ENCODE measurements at places on chromosomes 2 and 18.

DNA sequence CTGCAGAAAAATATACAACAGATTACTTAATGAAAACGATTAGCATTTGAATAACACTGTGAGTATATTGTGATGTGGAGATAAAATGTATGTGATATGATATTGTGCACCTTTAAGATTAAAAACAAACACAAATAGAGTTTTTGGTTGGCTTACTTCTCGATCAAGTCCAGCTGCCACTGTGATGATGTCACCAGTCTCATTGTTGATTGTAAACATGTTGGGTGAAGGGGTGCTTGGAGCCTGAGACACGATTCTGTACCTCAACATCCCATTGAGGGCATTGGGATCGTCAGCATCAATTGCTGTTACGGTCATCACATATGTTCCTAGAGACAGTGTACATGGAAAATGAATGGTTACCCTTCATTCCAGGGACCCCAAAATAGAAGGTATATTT, 174.1 kb downstream of the CDH2 start:
- DNase-seq = no peak

DNA sequence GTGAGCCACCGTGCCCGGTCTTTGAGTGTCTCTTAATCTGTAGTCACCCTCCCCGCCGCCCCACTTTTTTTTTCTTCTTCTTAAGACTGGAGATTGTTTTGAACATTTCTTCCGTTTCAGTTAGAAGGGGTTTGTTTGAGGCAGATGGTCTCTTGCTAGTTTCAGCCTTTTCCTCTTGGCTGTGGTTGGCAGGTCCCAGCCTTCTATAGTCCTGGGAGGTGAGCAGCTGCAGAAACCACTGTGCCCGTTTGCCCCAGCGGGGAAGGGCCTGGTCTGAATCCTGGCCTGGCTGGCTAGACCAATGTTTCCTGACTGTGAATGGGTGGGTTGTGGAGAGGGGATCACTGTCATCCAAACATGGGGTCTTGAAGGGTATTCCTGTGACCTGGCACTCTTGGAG, 30.1 kb upstream of the MCFD2 start:
- DNase-seq = no peak

DNA sequence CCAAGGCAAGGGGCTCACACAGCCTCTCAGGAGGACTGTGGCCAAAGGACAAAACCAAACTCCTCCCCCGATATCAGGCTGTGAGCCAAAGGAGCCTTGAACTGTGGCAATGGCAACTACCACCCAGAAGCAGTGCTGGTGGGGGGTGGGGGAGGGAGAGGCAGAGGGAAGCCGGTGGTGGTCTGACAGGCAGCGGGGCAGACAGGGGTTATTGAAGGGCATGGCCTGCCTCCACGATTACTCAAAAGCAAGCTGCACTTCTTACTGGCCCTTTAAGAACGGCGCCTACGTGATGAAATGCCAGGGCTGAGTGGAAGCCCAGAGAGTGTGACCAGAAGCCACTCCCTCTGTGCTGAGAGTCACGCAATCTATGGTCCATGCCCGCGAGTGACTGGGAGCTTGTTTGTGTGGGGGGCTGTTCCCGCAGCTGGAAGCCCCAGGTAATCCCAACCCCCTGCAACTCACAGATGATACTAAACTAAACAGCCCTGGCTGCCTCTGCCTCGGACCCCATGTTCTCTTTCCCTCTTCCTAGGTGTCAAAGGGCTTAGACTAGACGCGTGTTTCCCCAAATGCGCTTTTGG, 128.2 kb upstream of the CXCR4 start:
- no peak for DNase-seq

DNA sequence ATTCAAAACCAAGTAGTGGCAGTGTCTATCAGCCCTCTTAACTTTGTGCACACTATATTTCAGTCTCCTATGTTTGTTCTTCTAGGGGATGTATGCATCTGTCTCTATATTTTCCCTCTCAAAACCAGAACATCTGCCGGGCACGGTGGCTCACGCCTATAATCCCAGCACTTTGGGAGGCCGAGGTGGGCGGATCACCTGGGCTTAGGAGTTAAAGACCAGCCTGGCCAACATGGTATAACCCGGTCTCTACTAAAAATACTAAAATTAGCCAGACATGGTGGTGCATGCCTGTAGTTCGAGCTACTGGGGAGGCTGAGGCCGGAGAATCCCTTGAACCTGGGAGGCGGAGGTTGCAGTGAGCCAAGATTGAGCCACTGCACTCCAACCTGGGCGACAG, 9.9 kb upstream of the GAREM2 start:
- no peak for DNase-seq

- DNase-seq = no peak
These were observed 2.6 kb upstream of the PTPN2 start for GRCh38 chr18:12886498-12887126.

- DNase-seq = no peak
These were observed 390.4 kb upstream of the VRK2 start for GRCh38 chr2:57656198-57656597.

DNA sequence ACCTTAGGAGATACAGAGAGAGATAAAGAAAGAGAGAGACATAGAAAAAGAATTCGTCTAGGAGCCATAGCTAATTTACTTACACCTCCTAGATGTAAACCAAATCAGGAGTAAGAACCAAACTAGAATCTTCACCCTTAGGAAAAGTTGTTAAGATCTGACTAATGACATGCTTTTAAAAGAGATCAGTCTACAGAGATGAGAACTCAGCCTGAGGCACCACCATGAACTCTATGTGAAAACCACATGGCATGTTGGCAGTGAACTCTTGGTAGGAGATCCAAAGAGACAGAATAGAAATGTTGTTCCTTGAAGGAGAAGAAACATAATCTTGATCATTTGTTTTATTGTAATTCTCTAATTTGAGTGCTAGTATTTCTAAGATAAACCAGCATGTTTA, 585.4 kb upstream of the ID2 start:
- DNase-seq = no peak

DNA sequence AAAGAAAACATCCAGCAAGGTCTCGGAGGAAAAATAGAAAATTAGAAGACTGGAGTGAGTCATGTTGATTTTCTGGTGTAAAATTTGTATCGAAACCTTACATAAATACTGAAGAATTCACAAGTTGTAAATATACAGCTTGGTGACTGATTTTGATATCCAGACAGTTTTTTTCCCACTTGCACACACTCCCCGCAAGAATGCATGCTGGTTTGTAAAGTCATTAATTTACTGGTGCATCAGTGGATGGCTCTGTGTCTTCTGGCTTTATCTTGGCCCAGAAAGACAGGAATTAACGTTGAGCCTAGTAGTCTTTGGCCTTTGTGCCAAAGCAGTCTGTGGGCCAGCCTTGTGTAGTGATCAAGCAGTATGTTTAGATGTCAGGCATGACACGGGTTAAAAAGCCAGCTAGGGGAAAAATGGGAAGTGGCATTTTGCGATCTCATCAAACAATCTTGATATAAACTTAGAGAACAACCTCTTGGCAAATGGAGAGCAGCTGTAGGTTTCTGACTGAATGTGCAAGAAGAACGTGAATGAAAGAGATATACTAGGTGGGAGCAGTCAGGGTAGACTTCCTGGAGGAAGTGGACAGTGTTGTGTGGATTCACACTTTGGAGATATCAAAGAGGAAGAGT, 22.7 kb upstream of the CASP8 start:
- DNase-seq = no peak

DNA sequence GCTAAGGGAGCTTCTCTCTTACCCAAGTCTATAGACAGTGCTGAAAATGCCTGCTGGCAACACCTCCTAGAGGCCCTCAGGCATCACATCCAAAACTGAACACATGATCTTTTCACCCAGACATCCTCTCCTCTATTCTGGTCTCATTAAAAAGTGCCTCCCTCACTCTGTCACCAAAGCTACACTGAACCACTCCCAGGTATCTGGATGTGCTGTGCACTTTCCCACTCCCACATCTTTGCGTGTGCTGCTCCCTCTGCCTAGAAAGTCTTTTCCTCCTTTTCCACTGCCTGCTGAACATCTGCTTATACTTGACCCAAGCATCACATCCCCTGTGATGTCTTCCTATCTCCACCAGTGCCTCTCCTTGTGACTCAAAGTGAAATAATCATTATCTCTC, 26.1 kb upstream of the STPG4 start:
- no peak for DNase-seq

DNA sequence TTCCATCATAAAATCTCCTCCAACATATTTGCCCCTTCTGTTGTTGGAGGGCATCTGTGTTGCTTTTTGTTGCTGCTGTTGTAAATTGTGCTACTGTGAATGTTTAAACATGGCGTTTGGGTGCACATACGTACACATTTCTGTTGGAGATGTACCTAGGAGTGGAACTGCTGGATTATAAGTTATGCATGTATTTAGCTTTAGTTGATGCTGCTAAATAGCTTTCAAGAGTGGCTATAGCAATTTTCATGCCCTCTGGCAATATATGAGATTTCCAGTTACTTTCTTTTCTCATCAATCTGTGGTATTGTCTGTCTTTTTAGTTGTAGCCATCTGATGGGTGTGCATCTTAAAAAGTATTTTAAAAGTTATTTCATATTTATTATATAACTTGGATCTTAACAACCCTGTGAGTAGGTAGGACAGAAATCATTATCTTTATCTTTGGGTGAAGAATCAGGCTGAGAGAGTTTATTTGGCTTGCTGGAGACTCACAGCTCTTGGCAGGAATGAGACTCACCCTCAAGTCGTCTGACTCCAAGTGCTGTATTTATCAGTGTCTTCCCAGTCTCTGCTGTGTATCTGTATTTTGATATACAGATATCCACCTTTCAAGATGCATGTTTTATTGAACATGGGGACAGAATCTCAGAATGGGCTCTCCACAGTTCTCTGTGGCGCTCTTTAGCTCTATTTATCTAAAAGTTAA, 16.9 kb downstream of the ZNF236 start:
- no peak for DNase-seq

DNA sequence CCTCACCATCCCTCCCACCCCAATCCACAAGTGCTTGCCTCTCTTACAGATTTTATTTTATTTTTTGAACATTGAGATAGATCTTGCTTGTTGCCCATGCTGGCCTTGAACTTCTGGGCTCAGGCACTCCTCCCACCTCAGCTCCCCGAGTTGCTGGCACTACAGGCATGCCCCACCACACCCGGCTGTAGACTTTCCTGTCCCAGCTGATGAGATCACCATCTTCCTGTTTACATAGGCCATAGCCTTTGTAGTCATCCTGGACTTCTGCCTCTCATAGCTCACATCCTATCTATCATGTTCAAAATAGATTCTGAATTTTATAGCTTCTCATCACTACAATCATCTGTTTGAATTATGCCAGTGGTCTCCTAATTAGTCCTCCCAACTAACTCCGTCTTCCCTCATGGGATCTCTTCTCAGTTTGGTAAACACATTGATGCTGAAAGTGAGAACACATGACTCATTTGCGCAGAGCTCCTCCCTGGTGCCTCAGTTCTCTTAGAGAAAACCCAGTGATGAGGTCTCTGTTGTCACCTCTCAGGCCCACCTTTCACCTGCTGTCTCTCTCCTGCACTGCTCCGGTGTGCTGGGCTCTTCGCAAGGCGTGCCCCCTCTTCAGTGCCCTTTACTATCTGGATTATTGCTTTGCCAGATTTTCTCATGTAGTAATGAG, 243.0 kb downstream of the ZNF407 start:
- DNase-seq = no peak

- DNase-seq = no peak
These were observed 89.4 kb upstream of the SPTBN1 start for GRCh38 chr2:54366487-54367280.

DNA sequence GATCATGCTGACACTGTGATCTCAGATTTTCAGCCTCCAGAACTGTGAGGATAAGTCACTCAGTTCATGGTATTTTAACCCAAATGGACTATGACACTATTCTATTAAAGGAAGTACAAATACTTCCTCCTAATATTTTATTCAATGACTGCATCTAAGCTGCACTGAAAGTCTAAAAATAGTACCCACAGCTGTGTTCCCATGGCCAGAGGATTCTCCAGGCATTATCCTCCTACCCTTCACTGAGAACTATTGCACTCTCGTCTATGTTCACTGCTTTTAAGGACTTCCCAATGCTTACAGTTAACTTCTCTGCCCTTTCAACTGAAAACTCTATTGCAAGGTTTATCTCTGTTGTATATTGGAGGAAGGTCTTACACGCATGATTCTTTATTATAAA, 15.2 kb downstream of the LRATD1 start:
- DNase-seq = no peak

- no peak for DNase-seq
These were observed 380.4 kb downstream of the TNS1 start for GRCh38 chr2:217622205-217623060.

DNA sequence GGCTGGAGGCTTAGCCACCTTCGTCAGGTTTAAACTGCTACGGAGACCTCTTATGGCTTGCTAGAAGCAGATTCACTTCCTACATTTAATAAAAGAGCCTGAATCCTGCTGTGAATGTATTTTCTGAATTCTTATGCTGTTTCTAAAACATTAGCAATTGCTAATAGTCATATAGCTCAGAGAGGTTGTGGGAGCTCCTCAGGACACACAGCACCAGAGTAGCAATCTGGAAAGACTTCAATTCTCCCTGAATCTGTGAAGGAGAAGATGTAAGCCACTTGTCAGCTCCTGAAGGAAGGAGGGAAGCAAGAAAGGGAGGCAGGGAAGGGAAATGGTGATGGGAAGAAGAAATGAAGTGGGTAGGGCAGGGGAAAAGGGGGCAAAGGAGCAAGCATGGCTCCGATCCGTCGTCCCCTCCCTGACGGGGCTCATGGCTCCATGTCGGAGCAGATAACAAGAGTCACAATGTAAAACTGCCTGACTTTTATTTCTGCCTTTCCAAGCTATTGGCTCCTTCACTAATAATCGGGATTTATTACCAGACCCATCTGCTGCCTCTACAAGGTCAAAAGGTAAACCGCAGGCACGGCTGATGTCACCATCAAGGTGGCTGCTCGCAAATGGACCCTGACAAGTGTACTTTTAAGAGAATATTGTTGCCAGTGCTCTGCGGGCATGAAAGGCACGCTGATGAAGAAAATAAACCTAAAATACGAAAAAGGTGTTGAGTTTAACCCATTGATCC, 656.0 kb upstream of the SALL3 start:
- no peak for DNase-seq

- DNase-seq = no peak
These were observed 36.3 kb downstream of the TPRKB start for GRCh38 chr2:73700661-73701447.

GRCh38 chr2:181240844-181241243, 216.3 kb upstream of the ITGA4 start:
- no peak for DNase-seq

DNA sequence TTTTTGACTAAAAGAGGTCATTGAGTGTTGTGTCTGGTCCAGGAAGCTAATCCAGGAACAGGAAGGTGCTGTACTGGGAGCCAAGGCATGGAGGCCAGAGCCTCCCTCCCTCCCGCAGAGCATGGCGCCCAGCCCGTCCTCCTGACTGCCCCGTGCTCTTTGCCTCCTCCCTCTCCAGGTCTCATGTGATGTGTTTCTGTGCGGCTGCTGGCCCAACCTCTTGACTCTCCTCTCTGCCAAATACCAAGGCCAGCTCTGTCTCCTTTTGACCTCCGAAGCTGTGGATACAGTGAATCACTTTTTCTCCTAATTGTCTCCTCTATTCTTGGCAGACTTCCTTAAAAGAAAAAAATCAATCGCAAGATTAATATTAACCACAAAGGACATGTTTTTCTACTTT, 284.1 kb downstream of the PHLPP1 start:
- DNase-seq = no peak
